ENCODE measurements at places on chromosomes 6 and 20.

GRCh38 chr6:44217332-44218143, 812 bp downstream of the MYMX start:
- no peak for DNase-seq

GRCh38 chr6:44906761-44907160, 421.4 kb upstream of the RUNX2 start:
- no peak for DNase-seq

DNA sequence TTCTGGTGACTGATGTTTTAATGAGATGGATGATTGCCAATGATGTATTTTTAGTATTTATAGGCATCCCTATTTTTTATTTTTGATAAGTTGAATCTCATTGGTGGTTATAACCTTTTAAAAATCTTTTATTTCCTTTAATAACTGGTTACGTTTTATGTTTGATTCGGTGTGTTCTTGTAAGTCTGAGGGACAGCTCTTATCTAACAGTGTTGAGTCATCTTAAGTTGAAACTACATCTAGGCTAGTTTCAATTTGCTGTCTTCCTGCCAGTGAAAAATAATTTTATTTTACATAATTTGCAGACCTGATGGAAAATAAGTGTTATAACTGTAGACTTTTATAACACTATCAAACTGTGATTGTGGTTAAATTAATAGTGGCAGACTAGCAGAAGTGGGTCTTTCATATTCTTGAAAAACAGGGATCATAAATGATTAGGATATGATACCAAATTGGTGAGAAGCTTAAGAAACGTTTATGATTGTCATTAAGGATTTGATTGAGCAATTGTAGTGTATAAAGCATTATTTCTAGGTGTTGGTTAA, 4.6 kb downstream of the AFDN start:
- DNase-seq = no peak

GRCh38 chr6:70131528-70131927, 171.4 kb downstream of the COL9A1 start:
- no peak for DNase-seq

GRCh38 chr20:33014336-33015113, 7.0 kb downstream of the BPIFB2 start:
- DNase-seq = no peak

DNA sequence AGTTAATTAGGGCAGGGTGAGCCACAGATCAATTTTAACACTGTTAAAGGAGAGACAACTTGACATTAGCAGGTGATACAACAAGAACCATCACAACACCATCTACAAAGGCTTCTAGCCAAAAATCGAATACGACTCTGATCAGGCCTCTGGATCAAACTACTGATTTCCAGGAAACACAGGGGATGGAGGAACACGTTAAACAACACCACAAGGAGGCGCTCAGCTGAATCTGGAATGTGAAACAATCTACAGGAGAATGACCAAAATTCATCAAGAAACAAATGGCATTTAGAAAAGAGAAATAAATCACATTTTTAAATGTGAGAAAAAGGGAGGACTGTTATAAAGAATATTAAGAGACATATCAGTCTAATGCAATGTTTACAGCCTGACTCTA, 13.5 kb upstream of the MAFB start:
- no peak for DNase-seq

GRCh38 chr6:135919026-135919425, 67.5 kb downstream of the PDE7B start:
- DNase-seq = no peak

DNA sequence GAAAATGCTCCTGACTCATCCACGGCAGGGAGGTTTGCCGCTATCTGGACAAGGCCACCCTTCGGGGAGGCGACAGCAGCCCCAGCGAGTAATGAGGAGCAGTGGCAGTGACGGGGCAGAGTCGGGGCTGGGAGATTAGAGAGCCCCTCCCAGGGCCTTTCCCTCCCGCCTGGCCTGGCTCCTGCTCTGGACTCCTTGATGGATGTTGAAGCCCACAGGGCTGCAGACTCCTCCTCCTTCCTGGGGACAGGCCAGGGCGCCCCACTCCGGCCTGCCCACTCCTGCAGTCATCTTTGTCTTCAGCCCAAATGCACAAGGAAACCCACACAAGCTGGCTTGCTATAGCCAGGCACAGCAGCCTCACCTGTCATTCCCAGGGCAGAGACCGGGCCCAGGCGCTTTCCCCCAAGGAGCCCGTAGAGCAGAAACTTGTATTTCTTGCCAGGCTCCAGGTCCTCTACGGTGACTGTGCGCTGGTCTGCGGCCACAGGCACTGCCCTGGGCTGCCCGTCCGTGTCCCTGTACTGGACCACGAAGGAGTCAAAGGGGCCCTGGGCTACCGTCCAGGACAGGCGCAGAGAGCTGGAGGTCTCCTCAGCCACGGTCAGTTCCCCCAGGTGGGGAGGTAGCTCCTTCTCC, 7.7 kb downstream of the CYP21A2 start:
- DNase-seq = no peak

DNA sequence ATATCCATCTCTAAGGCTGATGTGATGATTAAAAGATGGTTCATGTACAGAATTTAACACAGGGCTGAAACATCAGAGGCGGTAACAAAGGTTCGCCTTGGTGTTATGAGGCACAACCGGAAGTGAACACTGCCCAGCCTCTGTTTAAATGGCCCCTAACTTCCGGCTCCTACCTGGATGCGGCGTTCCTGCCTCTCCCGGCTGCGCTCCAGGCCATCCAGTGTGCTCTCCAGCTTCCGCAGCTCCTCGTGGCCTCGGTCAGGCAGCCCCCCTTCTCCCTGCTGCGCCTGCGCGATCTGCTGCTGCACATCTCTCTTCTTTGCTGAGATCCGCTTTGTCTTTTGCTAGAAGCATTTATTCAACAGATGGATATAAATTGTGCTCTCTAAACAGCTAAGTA, 195.3 kb downstream of the SYNE1 start:
- no peak for DNase-seq

GRCh38 chr6:137806914-137807682, 60.0 kb upstream of the TNFAIP3 start:
- DNase-seq = no peak

GRCh38 chr20:59598625-59599310, 5.6 kb upstream of the PHACTR3 start:
- peak; percentile 31 for DNase-seq

GRCh38 chr20:59949911-59950310, 8.3 kb upstream of the CDH26 start:
- DNase-seq = no peak

DNA sequence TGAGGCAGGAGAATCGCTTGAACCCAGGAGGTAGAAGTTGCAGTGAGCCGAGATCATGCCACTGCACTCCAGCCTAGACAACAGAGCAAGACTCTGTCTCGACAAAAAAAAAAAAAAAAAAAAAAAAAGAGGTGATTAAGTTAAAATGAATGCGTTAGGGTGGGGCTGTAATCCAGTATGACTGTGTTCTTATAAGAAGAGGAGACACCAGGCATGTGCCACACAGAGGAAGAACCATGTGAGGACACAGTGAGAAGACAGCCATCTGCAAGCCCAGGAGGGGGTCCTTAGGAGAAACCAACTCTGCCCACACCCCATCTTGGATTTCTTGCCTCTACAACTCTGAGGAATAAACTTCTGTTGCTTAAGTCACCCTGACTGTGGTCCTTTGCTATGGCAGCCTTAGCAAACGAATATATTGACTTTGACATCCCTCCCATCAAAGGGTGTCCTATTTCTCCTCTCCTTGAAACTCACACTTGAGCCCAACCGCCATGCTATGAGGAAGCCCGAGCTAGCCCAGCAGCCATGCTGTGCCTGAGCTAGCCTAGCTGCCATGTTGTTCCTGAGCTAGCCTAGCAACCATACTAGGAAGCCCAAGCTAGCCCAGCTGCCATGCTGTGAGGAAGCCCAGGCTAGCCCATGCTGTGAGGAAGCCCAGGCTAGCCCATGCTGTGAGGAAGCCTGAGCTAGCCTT, 15.8 kb upstream of the PPP1R16B start:
- no peak for DNase-seq

DNA sequence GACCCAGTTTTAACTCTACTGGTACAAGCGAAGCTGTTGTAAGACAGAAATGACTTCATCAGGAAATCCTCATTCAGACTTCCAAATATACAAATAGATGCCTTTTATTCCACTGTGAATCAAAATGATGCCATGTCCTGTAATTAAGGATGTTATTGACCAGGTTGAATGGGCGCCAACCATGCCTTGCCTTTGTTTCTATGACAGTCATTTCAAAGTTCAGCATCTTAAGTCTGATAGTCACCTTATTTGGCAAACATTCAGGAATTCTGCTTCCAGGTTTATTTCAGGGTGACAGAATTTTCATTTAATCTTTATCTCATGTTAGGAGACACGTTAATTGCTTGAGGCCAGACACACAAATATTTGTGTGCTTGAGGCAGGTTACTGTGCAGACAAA, 592.8 kb upstream of the JAG1 start:
- no peak for DNase-seq

- DNase-seq = no peak
Observed at GRCh38 chr20:17884307-17885003, 84.1 kb downstream of the SNX5 start.

- DNase-seq = no peak
Observed at GRCh38 chr20:25032478-25033264, 25.3 kb downstream of the ACSS1 start.

- DNase-seq = no peak
Observed at GRCh38 chr20:22800129-22800528, 215.8 kb upstream of the FOXA2 start.

DNA sequence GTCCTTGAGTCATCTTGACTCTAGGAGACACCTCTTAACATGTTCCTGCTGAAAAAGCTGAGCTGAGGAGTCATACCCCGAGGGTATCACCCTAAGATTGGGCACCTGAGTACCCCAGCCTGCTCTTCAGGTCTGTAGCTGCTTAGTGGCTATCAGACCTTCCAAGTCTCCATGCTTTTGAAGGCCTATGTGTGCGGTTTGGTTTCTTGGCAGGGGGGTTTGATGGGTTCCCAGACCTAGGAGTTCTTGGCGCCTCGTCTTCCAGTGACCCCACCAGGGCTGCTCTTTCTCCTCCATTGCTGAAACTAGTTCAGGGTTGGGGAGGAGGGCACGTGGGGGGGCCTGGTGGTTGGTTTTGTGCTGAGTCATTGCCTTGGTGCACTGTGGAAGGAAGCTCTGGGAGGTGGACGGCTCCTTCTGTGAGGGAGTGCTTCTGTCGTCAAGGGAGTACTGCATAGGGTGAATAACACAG, 20.1 kb downstream of the IGF2R start:
- DNase-seq = no peak

GRCh38 chr20:16819483-16819882, 71.3 kb downstream of the OTOR start:
- DNase-seq = no peak

DNA sequence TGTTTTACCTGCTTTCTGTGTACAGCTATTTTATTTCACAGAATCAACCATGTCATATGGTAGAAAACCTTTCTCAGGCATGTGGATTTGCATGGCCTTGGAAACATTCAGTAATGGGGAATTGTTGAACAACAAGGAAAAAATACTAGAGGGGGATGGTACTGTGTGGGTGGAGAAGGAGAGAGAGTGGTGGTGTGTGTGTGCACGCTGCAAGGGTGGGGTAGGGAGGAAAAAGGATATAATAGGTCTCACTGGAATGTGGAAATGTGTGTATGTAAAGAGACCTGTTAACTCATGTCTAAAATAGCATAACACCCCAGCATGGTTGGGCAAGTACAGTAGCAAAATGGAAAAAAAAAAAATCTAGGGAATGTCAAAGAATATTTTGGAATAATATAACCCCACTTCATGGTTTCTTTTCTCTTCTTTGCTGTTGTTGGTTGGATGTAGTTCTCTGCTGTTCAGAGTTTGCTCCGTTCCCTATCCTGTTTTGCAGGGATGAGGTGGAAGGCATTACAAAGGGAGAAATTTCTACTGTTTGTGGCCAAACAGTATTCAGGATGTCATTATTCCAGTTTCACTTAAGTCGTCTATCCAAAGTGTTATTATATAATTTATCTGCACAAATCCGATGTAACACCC, 93.9 kb upstream of the CITED2 start:
- no peak for DNase-seq

DNA sequence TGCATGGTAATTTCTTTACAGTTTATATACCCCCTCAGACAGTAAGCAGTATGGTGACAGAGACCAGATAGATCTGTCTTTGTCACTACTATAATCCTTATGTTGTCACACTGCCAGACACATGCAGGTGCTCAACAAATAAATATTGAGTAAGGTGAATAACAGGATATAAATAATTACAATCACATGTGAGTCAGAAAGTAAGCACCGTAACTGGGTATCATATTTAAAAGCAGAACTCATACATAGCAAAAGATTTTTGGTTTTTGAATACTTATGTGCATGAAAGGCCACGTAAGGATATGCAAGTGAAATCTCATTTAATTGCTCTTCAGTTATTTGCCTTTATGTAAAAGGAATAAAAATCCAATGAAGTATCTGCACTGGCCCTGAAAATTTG, 17.4 kb downstream of the CNBD2 start:
- no peak for DNase-seq

DNA sequence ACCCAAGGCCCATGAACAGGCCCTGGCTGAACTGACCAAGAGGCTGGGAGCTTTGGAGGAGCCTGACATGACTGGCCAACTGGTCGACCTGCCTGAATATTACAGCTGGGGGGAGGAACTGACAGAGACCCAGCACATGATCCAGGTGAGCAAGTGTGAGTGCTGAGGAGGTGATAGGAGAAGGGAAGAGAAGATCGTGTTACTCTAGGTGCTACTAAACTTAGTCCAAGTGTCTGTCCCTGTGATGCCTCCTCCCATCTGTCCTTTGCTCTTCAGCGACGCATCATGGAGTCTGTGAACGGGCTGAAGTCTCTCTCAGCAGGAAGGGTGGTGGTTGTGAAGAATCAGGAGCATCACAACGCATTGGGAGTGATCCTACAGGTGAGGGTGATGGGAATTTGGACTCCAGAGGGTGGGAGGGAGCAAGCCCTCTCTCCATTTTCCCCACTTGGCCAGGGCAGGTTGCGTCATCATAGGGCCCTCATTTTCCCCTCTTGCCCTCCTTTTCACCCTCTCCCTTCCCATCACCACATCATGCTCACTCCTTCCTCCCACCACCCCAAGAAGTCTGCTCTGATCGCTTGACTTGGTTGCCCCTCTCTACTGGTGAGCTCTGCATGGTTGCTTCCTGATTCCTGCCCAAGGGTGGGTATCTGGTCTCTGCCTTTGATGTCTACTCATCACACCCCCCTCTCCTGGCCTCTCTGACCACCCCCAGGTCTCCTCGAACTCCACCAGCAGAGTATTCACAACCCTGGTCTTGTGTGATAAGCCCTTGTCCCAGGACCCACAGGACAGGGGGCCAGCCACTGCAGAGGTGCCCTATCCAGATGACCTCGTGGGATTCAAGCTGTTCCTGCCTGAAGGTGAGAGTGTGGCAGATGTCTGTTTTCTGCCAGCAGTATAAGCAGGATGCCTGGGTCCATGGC, 4.7 kb downstream of the DXO start:
- DNase-seq = no peak

DNA sequence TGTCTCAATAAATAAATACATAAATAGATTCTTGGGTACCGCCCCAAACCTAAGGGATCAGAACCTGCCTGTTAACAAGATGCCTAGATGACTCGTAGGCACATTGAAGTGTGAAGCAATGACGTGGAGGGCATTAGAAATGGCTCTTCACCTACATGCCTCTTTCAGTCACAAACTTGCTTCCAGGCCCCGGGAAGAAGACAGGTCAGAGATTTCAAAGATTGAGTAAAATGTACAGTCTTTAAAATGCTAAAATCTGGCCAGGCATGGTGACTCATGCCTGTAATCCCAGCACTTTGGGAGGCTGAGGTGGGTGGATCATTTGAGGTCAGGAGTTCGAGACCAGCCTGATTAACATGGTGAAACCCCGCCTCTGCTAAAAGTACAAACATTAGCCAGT, 480.8 kb upstream of the JARID2 start:
- no peak for DNase-seq

GRCh38 chr6:160523223-160523622, 140.9 kb downstream of the LPA start:
- DNase-seq = peak; percentile 26
